ENCODE measurements at places on chromosomes 5 and 9. TPM values are rescaled to one million over a fixed set of nuclear protein-coding genes. Genes with fewer than 3 reads are reported as not detected.

The CDH12 gene
- polyA plus RNA-seq = 6.4 TPM

The NUTM2G gene
- polyA plus RNA-seq = 2.3 TPM

The SAXO1 gene
- polyA plus RNA-seq = 0.08 TPM

The GPRIN1 gene
- 60.6 TPM for polyA plus RNA-seq

The CXCL14 gene
- 20.4 TPM for polyA plus RNA-seq

The TAL2 gene
- 1.9 TPM for polyA plus RNA-seq

The ZBTB43 gene
- 20.3 TPM for polyA plus RNA-seq

The LCN9 gene
- not detected for polyA plus RNA-seq

The PTBP3 gene
- 15.5 TPM for polyA plus RNA-seq

- DNase-seq = no peak
Observed at GRCh38 chr5:151541571-151541970, 49.6 kb downstream of the FAT2 start.

DNA sequence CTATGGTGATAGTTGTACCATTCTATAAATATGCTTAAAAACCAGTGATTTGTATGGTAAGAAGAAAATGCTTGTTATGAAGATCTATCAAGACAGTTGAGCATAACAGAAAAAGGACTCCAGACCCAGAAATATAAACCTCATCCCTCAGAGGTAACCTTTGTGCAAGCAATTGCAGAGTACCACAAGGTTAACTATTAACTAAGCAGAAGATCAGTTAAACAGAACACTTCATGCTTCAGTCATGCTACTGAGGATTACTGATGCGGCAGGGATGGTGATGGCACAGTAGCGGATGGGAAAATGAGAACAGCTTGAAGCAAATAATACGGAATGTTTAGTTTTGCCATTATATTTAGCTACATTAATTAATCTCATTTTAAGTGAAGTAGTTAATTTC, 45.5 kb downstream of the IARS1 start:
- DNase-seq = no peak

GRCh38 chr9:27194401-27195091, 85.5 kb downstream of the TEK start:
- DNase-seq = no peak

DNA sequence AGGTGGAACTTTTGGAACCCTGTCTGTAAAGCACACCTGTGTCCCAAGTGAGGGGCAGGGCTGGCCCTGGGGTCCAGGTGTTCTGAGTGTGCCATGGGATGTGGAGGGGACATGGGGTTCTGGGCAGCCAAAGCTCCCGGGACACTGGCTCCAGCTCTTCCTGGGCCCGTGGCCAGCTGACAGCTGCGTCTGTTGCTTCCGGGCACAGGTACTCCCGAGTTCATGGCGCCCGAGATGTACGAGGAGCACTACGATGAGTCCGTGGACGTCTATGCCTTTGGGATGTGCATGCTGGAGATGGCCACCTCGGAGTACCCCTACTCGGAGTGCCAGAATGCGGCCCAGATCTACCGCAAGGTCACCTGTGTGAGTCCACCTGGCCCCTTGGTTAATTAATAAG, 50.7 kb downstream of the WNK2 start:
- DNase-seq = no peak

DNA sequence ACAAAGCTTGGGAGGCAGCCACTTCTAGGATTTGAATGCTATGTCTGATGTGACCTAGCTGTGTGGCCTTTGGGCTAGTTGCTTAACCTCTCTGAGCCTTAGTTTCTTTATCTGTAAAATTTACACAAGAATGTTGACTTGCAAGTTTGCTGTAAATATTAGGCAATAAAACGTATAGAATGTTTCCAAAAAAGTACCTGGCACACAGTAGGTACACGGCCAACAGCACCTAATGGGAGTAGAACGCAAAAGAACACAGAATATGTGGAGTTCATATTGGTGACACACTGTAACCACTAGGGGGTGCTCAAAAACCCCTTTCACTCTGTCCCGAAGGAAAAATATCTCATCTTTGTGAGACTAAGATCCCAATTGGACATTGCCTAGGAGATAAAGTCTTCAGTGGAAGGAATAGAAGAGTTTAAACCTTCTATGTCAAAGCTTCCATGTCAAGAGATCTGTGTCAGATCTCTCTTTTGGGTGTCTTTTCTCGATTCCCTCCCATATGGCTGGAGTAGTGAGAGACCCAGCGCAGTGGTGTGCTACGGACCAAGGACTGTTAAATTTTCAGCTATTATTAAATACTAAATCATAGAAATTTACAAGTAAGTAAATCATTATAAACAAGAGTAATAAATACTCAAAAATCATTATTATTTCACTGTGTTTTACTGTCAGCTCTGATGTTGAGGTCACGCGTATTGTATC, 145.4 kb upstream of the RAD23B start:
- DNase-seq = no peak

DNA sequence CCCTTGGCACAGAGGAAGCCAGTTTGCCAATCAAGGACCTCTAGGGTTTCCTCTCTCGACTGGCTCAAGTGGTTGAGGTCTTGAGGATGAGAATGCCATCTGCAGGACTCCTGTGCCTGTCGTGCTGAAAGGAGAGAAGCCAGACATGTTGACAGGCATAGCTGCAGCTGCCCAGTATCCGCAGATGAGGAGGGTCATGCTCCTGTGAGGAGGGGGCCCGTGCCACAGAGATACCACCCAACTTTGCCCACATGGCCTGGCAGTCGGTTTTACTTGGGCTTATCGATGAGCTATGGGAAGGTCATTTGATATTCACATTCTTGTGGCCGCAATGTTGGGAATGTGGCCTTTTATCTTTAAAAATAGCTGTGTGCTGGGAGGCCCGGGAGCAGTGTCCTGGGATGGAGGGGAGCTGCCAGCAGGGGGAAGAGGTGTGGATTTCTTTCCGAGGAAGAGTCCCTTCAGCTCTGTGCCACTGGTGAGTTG, 17.4 kb downstream of the FRMPD1 start:
- no peak for DNase-seq

- DNase-seq = no peak
Observed at GRCh38 chr9:133888809-133889491, 103.2 kb downstream of the VAV2 start.

DNA sequence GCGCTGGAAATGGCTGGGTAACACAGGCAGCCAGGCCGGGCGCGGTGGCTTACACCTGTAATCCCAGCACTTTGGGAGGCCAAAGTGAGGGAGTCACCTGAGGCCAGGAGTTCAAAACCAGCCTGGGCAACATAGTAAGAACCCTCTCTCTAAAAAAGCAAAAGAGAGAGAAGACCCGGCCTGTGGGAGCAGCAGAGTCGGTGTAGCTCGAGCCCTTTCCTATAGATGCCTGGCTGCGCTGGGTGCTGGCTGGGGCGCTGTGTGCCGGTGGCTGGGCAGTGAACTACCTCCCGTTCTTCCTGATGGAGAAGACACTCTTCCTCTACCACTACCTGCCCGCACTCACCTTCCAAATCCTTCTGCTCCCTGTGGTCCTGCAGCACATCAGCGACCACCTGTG, 9.2 kb downstream of the UCK1 start:
- no peak for DNase-seq

DNA sequence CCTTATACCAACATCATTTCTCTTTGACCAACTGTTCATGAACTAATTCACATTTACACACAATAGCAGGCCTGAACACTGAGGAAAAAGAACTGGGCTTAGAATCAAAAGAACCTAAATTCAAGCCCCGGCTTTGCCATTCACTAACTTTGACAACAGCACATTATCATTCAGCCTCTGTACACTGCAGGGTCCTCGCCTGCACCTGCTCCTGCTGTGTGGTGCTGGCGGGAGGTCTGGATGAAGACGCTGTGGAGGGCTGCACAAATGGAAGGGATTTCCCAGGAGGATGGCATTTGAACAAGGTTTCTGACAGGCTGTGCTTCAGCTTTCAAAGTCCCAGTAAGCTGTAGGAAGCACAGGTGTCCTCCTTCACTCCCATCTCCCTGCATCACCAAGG, 151.2 kb downstream of the ZDHHC21 start:
- no peak for DNase-seq

GRCh38 chr5:131541071-131541470, 94.0 kb downstream of the RAPGEF6 start:
- no peak for DNase-seq

DNA sequence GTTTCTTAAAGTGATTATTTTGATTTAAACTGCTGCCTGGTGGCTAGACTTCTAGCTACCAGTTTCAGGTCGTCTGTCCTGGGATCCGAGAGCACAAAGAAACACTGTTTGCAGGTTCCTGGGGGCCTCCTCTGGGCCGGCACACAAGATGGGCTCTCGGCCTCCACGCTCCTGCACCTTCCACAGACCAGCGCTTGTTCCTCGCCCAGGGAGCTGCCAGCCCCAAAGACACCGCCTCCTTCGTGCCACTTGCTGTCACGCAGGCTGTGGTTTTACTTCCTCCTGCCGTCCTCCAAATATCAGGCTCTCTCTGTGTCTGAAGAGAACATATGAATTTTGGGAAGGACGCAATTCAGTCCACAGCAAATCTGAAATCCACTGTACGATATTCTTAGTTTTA, 105.8 kb downstream of the ROR2 start:
- peak; percentile 48 for DNase-seq

DNA sequence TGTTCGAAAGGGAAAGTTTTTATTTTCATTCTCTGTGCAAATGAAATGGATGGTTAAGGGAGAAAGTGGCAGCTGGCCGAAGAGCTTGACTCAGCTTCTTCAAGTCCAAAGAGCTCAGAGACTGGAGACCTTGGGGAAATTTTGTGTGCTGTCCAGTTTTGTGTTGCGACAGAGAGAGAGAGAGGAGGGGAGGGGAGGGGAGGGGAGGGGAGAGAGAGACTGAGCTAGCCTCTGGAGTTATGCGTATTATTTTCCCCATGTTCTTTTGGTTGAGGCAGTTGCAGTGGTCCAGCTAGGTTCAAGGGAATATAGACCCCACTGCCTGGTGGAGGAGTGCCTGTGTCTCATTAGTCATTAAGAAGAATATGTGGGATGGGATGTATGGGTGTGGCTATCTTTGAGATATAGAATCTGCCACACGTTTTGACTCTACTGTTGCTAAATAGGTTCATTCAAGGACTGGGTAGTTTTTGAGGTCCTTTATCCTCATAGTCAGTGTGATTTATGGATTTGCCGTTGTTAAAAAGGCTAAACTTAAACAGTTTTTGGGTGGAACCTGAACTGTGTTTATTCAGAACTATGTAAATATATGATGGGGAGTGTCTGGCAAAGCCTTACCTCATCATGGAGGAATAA, 69.7 kb downstream of the ARHGAP26 start:
- DNase-seq = no peak

DNA sequence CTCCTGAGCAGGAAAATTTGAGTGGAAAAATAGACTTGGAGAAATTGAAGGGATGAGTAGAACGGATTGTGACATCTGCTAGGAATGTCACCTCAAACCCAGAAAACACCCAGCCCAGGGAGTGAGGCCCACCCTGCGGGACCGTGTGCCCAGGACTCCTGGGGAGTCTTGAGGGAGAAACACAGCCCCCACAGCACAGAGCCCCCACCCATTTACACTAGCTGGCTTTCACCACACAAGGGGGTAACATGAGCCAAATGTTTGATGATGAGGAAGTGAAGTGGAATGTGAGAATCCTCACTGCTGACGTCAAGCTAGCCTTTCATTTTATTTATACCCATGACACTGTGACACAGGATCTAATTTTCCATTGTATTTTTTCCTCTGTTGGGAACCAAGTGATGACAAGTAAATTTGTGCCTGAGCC, 42.8 kb upstream of the PDE8B start:
- no peak for DNase-seq

GRCh38 chr5:67014957-67015400, 181.6 kb downstream of the CD180 start:
- DNase-seq = no peak

DNA sequence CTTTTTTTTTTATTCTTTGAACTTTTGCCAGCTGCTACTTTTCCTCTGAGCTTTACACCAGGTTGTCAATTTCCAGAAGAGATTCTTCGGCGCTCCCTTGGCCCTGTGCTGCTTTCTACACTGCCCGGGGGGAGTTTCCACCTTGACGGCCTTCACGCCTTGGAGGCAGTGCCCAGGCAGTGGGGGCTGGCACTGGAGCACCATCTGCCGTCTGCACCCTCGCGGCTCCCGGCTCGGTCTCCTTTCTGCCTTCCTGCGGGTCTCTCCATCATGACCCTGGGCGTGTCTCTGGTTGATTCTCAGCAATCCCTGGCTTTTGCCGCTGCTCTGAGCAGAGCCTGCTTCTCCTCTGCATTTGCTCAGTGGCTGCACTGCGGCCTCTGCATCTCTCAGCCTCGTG, 2.9 kb downstream of the SLC6A18 start:
- no peak for DNase-seq

Data from spinal cord (tissue), 10 donors.